Type B pancreatic cell (in vitro differentiated cells): ENCODE measurements at places on chromosomes 1 and 21. TPM values are rescaled to one million over a fixed set of nuclear protein-coding genes. Genes with fewer than 3 reads are reported as not detected.

GRCh38 chr1:109930252-109930993 is 19.8 kb downstream of the CSF1 start:
- no peak for DNase-seq

DNA sequence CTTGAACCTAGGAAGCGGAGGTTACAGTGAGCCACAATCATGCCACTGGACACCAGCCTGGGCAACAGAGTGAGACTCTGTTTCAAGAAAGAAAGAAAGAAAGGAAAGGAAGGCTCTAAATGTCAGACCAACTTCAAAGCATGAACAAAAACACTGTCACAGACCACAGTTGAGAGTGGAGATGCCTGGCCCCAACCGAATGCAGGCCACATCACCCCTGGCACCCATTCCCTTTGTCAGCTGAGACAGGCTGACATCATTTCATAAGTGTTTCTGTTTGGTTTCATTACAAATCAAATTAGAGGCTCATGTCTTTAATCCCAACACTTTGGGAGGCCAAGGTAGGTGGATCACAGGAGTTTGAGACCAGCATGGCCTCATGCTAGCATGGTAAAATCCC is 28.6 kb upstream of the NADK start:
- no peak for DNase-seq

DNA sequence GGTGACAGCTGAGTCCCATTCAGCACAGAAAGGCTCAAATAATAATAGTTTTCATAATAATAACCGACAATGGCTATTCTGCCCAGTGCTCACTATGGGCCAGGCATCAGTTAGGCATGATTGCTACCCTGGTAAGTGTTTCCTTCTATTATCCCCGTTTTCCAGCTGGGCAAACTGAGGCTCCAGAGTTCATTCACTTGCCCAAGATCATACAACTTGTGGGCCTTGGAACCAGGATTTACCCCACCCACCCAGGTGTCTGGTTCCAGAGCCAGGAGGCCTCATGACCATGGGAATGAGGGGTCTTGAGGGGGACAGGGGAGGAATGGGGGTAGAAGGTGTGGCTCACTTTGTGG is 518 bp downstream of the PLOD1 start:
- no peak for DNase-seq

DNA sequence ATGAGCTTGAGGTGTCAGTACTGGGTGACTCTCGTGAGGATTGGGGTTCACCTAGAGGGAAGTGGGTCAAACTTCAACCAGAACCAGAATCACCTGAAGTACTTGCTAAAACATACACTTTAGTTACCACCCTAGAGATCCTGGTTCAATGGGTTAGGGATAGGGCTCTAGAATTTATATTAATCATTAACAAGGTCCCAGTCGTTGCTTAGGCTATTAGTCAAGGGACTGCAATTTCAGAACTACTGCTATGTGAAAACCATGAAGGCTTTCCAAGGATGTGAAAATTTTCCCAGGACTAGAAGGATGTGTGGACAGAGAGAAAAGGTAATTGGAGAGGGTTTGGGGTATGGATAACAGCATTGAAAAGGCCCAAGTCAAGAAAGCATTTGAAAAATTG is 162.6 kb downstream of the GRIK1 start:
- DNase-seq, result no peak

The PRKAA2 gene
- total RNA-seq, result 6.4 TPM in 2 replicates

The TGFB2 gene
- total RNA-seq, result 18.4 and 207 TPM in 2 replicates

GRCh38 chr1:241592273-241592958 is 47.8 kb downstream of the CHML start:
- no peak for DNase-seq

GRCh38 chr21:21801921-21802320 is 803.7 kb downstream of the NCAM2 start:
- DNase-seq, result no peak

- DNase-seq, result no peak
Measured at GRCh38 chr1:237664348-237664747, 226.4 kb downstream of the ZP4 start.

DNA sequence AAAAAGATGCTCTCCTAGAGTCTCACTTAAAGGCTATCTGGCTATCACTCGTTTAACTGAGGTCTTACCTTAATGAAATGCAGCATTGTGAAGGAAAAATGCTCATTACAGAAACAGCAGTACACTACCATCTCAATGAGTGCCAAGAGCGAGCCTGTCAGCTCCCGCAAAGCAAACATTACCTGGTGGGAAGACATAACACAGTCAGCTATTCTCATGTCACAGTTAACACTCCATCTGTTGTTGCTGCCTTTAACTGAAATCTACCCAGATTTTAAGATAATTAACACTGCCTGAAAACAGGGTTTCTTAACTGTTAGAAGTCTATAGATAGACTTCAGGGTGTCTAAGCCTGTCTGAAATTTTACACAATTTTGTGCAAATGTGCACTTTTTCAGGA is 39.1 kb downstream of the PCSK9 start:
- no peak for DNase-seq
